ENCODE measurements at places on chromosomes 2 and 18.

DNA sequence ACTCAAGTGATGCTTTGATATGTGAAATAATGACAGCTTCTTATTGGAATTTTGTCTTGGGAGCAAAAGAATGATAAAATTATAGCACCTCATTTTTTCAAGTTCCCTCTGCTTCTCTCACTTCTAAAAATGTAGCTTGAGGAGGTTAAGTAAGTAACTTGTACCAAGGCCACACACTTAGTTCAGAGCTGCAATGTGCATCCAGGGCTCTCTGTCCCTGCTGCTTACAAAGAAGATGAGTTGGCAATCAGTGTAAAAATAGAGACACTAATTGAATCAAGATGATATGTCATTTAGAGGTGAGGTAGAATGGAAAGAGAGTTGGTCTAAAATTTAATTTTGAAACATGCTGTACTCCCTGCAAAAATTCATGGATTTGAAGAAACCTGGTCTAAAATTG, 312.0 kb upstream of the TNP1 start:
- no peak for DNase-seq

- no peak for DNase-seq
These were observed 759.6 kb upstream of the NRXN1 start for GRCh38 chr2:51791496-51791895.

DNA sequence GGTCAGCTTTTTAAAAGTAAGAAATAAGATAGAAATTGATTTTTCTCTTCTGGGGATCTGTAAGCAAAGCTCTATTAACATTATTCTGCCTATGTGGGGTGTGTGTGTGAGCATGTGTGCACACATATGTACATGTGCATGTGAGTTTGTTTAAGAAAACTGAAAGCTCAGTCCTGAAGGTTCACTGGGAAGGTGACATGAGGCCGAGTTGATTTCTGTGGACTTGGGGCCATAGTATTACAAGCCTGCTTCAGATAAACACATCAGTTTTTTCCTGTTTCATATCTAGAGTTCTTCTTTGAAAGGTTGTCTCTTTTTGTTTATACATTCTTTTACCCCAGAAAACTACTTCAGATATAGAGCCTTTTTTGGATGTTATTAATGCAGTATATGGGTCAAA, 83.4 kb downstream of the SERPINB8 start:
- DNase-seq: no peak

GRCh38 chr2:129798626-129799025, 180.8 kb upstream of the RAB6C start:
- no peak for DNase-seq

DNA sequence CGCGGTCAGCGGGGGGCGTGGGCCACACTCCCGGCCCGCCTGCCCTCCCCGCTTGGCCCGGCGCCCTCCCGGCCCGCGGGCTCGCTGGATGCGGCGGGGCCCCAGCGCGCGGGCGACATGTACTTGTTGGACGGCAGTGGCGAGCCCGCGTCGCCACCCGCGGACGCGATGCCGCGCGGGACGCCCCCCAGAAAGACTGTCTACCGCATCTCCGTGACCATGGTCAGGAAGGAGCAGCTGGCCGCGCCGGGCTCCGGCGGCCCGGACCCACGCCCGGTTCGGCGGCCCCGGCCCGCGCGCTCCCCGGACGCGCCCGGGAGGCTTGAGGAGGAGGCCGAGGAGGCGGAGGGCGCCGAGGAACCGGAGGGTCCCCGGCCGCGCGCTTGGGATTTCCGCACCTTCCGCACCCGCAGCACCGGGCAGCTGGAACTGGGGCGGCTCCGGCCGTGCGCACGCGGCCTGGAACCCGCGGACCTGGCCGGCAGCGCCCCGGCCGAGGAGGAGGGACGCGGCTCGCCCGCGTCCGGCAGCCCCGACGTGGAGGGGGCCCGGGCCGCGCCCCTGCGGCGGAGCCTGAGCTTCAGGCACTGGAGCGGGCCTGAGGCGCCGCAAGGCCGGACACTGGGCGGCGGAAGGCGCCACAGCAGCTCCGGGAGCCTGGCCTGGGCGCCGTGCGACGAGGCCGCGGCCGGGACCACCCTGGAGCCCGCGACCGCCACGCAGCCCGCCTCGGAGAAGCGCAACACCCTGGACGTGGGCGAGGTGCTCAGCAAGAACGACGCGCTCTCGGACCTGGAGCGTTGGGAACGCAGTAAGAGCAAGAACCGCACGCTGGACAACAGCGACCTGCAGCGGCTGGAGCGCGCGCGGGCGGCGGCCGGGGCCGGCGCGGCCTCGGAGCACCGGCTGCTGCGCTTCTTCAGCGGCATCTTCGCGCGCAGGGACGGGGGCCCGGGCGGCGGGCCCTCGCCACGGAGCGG, 176.4 kb downstream of the AGAP1 start:
- DNase-seq: no peak

GRCh38 chr18:6009756-6010155, 114.4 kb upstream of the TMEM200C start:
- no peak for DNase-seq

DNA sequence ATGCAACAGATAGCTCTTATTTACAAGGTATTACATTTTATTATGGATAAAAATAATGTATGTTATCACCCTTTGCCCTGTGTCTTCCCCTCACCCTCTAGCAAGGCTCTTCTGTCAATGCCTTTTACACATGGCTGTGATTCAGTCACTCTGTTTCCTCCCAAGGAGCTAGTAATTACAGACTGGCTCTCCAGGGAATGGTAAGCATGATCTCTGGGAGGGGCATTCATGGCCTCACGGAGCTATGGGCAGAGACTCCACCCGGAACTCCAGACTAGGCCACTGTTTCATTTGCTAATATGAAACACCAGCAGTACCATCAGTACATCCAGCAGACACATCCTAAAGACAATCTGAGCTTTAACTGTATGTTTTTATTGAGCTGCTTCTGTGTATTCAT, 410.9 kb upstream of the CYRIA start:
- no peak for DNase-seq

GRCh38 chr18:56977309-56977708, 169.6 kb upstream of the BOD1L2 start:
- no peak for DNase-seq

DNA sequence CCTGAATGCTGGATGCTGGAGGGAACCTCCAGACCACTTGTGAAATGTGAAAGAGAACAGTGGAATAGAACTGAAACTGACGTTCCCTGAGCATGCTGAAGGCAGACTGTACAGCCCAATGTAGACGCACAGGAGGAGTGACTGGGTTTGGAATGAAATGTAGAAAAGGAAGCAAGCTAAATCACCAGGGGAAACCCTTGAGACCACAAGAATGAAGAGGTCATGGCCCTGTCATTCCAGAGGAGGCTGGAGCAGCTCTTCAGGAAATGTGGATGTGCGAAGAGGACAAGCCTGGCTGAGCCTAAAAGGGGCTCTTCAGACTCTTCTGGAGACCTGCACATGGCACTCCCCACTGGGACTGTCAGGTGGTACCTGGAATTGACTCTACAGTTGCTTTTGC, 118.5 kb upstream of the ALPP start:
- no peak for DNase-seq

- DNase-seq: no peak
These were observed 35.9 kb upstream of the MCFD2 start for GRCh38 chr2:46951290-46952064.

- no peak for DNase-seq
These were observed 64.6 kb downstream of the TGIF1 start for GRCh38 chr18:3514312-3515216.

DNA sequence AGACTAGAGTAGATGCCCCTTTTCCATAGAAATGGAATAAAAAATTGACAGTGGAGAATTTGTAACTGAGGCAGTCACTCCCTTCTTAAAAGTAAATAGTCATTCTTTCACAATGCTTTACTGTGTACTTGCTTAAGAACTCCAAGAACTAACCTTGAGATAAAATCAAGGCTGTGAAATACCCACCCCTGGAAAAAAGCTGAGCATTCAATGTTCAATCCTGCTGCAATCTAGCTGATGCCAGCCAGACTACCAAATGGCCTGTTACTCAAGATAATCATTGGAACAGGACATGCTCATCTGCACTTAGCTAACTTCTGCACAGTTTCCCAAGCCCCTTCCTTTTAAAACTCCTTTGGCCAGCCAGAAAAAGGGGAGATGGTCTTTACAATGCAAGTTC, 367.4 kb upstream of the GULP1 start:
- no peak for DNase-seq

DNA sequence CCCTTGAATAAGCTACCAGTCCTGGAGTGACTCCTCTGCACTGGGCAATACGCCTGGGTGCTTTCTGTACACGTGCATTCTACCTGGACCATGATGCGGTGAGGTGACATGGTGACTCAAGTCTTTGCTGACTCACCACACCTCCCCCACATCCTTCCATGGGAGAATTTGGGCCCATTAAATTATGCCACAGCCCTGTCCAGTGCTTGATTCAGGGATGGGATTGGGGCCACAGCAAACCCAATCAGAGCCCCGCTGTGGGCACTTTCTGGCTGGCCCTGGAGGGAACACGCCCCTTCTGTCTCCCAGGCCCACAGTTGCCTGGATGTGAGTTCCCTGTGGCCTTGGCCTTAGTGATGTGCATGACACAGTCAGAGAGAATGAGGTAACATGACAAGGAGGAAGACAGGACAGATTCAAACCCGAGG, 86.9 kb downstream of the LRRC30 start:
- no peak for DNase-seq

DNA sequence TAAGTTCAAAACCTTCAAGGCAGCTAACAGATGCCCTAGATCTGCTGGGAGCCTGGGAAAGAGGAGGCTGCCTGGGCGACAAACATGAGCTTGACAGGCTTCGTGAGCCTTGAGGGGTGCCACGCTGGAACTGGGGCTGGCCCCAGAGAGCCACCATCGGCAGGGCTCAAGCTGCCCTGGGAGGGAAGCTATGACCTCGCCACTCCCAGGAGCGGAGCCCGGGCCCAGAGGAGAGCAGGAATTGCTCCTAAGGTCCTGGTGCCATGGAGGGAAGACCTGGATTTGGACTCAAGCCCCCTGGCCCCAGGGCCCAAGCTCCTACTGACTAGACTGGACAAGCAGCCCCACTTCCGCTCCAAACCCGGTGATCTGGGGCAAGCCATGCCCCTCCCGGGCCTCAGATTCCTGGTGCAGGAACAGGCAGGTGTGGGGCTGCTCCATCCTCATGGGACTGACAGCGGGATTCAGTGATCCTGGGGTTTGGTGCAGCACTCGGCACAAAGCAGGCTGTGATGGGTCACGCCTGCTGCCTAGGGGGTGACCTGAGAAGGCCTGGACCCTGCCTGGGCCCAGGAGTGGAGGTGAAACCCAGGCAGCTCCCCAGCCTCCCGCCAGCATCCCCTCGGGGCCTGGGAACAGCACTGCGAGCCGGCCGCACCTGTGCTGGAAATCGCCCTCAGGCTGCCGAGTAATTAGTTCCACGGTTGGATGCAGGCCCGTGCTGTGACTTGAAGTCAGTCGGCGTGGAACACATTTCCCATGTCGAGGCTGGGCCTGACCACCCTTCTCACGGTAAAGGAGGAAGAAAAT, 246.9 kb downstream of the NDUFA10 start:
- DNase-seq: no peak

GRCh38 chr2:109379507-109379906, 234.3 kb downstream of the SEPTIN10 start:
- no peak for DNase-seq

DNA sequence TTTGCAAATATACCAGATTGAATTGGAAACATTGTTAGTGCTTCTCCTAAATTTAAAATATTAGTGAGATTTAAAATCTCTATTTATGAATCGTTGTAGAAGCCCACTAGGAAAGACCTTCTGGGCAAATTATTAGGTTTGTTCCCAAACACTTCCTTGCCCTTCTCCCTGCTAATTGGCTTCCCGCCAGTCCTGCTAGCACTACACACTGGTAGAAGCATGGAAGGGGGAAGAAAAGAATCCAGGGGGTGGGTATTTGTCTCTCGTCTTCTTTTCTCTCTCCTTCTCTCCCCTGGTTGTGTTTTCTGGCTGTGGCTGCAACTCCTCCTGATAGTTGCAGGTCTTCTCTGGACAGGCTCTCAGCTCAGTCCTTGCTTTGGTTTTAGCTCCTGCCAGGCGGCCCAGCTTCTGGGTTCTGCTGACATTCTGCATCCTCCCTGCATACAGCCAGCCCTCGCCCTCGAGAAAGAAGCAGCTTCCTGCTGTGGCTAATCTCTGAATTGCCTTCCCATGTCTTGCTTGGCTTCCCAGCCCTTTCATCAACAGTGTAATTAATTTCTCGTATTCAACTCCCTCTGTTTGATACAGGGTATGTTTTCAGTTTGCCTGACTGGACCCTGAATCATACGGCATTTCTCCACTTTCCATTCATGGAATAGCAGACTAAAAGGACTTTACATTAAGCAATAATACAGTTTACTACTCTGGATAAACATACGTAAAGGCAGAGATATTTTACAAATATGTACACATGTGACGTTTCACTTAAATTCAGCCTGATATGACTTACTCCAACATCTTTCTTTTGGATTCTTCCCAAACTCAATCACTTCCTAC, 6.9 kb upstream of the PARD3B start:
- DNase-seq: no peak

GRCh38 chr2:18531194-18531593, 29.3 kb downstream of the RDH14 start:
- no peak for DNase-seq

DNA sequence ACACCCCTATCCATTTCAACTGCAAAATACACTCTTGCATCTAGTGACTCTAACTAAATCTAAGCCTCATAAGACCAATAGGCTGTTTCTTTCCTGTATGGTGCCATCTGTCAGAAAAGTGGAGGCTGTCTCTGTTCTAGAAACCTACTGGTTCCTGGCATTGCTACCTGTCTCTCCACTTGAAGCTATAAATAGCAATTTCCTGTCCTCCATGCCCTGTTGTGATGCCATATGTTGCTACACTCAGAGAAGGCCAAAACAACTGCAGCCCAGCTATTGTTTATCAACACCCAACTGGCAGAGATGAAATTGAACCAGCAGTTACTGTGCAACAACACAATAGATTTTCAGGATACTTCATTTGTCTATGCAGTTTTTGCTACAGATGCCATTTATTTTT, 1355.1 kb upstream of the SLC39A10 start:
- DNase-seq: no peak

DNA sequence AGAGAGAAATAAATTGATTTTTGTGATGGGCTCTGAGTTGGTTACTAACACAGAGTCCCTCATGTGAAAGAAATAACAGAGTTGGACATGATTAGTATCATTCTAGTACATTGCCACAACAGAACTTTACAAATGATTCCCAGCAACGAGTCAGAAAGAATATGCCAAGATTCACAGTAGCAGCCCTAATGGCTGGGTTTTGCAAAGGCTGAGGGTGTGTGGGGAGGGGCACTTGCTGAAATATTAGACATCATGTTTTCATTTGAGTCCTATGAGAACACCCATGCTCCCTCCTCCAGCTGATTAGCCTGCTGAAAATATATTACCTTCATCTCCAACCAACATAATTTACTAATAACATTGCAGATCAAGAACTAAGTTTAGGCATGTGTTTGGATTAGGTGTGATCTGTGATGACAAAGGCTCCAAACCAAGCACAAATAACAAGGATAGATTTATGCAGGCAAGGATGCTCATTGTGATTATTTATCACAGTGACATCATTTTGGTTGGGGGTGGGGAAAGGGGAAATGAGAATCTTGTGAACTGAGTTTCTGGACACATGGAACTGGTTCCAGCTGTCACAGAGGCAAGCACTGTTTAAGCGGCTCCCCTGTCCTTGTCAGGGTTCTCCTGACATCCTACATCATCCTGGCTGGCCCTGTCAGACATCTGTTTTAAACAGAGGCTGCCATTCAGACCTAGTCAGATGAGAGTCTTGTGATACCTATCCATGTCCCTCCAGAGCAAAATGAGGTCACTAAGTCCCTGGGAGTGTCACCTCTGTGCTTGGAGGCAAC, 205.8 kb upstream of the NCKAP5 start:
- no peak for DNase-seq

- DNase-seq: no peak
These were observed 300.7 kb downstream of the NOL4 start for GRCh38 chr18:33923980-33924379.
